A172 (cell line): ENCODE measurements at places on chromosomes 16 and 17. TPM values are rescaled to one million over a fixed set of nuclear protein-coding genes. Genes with fewer than 3 reads are reported as not detected.

ATP2A1 gene
- total RNA-seq = 0.14 and 1.1 TPM in 2 replicates

ABCA10 gene
- 0.19 and 1.00 TPM in 2 replicates for total RNA-seq

ACD gene
- total RNA-seq = 43.0 and 73.8 TPM in 2 replicates

- DNase-seq = no peak
Measured at GRCh38 chr17:43560461-43561427, 14.6 kb upstream of the ETV4 start.

DNA sequence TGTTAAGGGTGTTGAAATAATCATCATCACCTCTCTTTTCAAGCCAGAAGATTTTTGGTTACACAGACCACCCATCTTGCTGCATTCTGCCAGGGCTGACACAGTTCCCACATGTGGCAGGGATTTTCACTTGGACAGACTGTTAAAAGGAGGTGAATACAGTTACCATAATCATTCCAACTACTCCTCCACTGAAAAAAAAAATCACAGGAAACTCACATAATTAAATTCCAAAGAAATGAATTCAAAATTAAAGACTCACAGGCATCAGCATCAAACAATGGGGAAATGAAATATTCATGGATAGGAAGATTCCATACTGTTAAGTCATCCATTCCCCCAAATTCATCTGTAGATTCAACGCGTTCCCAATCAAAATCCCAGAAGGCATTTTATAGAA lies 209.4 kb downstream of the MRTFB start:
- no peak for DNase-seq

DNA sequence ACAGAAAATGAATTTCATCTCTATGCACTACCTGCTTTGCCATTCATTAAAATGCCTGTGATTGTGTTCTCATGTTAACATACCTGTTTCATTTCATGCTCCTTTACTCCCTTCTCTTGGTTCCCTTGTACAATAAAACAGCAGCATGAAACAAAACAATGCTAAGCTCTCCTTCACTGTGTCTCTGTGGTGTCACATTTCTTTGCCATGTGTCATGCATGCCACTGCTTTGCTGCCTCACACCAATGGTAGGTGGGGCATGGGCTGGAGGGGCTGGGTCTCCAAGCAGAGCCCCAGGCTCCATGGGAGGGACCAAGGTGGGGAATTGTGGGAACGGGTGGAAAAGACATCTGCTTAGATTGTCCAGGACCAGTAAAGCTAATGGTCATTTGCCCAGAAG lies 83.6 kb downstream of the RGS9 start:
- DNase-seq = peak; percentile 48

DNA sequence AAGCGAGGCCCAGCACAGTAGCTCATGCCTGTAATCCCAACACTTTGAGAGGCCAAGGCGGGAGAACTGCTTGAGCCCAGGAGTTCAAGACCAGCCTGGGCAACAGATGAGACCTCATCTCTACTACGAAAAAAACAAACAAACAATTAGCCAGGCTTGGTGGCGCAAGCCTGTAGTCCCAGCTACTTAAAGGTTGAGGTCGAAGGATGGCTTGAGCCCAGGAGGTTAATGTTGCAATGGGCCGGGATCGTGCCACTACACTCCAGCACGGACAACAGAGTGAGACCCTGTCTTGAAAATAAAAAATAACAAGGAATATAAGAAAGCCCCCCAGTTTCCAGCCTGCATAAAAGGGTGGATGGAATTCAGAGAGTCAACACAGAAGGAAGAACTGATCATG lies 40.3 kb downstream of the ARHGAP17 start:
- no peak for DNase-seq

- DNase-seq = no peak
Measured at GRCh38 chr17:27269201-27269600, 24.7 kb upstream of the WSB1 start.

GRCh38 chr17:62665599-62665998 lies 38.1 kb downstream of the MRC2 start:
- DNase-seq = no peak
